ENCODE measurements at places on chromosomes 1 and 21.

GRCh38 chr1:20477348-20478056 is 8.5 kb downstream of the CAMK2N1 start:
- DNase-seq: no peak

- DNase-seq: no peak
Measured at GRCh38 chr21:14244911-14245310, 29.0 kb downstream of the RBM11 start.

DNA sequence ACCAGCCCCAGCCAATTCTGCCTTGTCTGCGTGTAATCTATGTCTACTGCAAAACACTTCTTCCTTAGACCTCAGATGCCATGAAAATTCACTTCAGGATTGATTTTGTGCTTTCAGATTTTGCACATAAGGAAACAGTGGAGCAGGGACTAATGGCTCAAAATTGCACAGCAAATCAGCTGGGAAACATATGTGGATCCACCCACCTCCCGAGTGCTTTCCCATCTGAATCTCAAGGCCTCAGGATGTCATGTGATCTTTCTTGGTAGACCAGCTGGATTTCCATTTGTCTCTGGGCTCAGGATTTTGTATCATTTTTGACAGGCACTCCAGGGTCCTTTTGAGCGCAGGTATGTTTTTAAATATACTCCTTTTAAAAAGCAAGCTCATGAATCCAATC is 158.6 kb downstream of the MIS18A start:
- no peak for DNase-seq

DNA sequence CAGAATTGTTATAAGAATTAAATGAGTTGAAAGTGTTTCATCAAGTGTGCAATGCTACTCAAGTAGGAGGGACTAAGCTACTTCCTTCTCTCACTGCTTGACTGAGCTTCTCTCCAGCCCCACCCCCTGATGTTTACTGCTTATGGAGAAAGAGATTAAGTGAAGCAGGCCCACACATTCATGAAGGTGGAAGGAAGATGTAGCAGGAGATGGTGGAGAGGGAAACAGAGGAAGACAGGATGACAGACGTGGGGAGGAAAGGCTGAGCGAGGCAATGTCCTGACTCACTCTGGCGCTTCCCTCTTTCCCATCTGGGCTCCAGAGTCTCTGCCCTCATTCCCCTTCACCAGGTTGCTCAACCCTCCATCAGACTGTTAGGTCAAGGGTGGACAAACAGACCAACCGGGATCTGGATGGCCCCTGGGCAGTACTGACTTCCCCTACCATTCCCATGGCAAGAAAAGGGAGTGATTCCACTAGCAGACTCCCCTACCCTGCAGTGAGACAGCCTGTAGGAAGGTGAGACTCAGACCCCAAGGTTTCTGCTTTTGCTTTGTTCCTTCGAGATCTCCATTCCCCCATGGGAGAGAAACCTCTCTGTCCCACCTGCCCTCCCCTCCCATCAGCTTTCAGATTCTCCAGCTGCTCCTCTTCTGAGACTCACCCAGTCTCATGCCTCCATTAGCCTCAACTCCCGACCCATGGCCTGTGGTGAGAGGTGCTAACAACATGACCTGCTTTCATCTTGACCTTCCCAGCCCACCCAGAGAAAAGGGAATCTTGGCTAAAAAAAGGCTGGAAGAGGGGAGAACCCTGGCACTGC is 3.1 kb upstream of the ARHGEF2 start:
- DNase-seq: peak; percentile 70

DNA sequence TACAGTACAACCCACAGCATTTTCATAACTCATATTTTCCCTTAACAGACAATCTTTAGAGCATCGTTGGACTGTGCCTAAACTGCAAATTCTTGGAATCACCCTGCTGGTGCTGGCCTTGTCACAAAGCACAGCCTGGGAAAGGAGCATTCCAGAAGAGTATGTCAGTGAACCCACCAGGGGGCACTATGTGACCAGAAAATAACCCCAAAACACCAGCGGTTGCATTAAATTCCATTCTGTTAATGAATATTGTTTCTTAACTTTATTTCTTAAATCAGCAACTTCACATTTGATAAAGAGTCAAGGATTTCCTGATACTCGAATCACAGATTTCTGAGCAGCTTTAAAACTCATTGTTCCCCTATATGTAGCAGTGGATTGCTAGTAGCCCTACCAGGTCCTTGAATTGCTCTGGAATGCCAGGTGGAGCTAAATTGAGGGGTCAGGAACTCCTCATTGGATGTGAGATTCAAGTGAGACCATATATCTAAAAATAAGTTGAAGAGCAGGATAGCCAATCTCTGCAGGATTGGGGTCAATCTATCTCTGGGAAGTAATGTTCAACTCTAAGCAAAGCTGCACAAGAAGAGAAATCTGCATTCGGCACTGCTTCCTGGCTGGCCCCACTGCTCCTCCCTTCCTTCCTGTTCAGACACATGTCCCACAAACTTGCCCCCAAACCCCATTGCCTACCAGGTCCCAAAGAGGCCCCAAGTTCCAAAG is 12.7 kb upstream of the RAB4A start:
- peak; percentile 78 for DNase-seq

GRCh38 chr1:17603091-17603841 is 63.8 kb downstream of the ARHGEF10L start:
- peak; percentile 51 for DNase-seq

GRCh38 chr1:206453111-206453510 is 17.2 kb upstream of the IKBKE start:
- no peak for DNase-seq

DNA sequence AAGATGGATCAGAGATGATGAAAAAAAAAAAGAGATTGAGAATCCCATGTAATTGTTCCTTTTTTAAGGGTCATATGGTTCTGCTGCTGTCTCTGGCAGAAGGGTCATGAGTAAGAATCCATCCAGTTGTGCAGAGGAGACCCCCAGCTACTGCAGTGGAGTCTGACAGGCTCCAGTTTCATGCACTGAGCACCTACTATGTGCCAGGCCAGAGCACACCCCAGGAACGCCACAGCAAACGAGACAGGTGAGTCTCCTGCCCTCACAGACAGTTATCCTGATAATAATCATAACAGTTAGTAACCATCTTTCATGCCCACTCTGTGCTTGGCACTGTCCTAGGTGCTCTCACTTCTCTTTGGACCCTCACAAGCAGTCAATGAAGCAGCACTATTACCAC is 420.0 kb downstream of the MATN1 start:
- no peak for DNase-seq

GRCh38 chr21:45640001-45640887 is 3.3 kb upstream of the PCBP3 start:
- peak; percentile 16 for DNase-seq

GRCh38 chr1:91015794-91016550 is 5.9 kb downstream of the ZNF644 start:
- no peak for DNase-seq

GRCh38 chr1:223413216-223413615 is 20.0 kb downstream of the CCDC185 start:
- no peak for DNase-seq

DNA sequence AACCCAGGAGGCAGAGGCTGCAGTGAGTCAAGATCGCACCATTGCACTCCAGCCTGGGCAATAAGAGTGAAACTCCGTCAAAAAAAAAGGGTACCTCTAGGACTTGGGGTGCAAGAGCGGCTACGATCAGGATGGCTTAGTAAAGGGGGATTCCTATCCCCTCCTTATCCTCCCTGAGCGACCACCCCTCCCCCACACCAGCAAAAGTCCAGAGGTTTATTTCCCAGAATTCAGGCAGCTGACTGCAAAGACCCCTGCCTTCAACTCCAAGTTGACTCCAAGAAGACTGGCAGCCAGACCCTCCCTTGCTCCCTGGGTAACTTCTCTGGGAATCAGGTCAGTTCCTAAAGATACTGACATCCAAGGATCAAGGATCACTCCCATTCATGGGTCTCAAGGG is 12.4 kb upstream of the PRDM16 start:
- DNase-seq: no peak

GRCh38 chr1:102190429-102190828 is 193.7 kb upstream of the OLFM3 start:
- no peak for DNase-seq

DNA sequence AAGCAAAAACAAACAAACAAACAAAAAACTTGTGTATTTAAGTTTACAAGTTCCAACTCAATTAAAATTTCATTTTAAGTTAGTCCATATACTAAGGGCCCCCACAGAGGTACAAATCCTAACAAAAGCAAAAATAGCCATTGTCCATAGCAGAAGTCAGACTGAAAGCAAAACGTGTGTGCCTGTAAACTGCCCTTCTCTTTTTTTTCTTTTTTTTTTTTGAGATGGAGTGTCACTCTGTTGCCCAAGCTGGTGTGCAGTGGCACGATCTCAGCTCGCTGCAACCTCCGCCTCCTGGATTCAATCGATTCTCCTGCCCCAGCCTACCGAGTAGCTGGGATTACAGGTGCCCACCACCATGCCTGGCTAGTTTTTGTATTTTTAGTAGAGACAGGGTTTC is 11.6 kb upstream of the IFNGR2 start:
- peak; percentile 67 for DNase-seq
